ENCODE measurements at places on chromosomes 1 and 21.

DNA sequence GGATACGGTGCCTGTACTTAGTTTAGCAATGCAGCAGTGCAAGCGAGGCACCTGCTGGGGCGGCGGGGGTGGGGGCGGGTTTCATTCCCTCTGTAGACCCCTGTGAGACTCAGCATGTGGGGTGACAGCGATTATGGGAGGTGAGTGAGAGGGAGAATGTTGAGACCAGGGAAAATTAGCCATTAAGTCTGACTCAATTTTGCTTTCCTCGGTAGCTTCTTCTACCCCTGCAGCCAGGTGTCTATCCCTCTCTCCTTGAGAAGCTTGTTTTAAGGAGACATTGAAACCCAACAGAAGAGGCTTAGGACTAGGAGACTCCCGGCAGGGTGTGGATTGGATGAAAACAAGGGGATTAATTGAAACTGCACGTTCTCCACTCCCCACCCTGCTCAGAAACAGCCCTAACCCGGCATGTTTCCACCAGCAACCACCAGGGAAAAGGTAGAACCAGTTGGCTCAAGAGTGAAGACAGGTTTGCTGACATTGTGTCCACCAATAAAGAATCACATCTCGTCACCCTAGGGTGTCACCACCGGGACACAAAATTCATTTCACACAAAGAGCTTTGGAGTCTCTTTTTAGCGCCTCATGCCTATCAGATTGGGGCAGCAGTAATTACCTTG lies 20.6 kb upstream of the ATF3 start:
- DNase-seq = no peak

- DNase-seq = no peak
These were observed 11.2 kb downstream of the RBM15 start for GRCh38 chr1:110350360-110350759.

DNA sequence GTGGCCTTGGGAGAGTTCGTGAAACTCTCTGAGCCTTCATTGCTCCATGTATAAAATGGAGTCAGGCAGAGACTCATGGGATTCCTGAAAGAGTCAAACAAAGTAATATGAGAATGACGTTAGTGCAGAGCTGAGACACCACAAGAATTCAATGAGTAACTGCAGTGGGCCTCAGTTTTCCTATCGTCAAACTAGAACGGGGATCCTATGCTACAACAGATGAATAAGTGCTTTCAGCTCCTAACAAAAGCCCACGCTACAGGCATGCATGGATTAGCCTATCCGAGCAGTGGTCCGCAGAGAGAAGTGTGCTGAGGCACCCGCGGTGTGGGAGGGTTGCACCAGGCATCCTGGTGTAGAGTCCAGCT lies 124.7 kb downstream of the SYF2 start:
- no peak for DNase-seq

DNA sequence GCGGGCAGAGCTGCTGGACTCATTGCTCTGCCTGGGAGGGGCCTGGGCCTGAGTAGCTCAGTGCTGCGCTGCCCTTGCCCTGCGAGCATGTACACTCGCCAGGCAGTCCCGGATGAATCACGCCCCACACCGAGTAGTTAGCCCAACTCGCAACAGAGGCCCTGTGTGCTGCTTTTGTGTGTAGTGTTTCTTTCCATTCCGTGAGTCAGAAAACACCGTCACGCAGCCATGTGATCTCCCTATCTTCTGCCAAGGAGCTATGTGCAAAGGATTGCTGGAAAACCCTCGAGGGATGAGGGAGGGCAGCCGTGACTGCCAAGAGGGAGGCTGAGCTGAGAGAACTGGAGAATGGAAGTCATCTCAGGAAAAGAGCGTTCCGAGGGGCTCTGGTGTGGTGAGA lies 37.3 kb downstream of the NENF start:
- no peak for DNase-seq

DNA sequence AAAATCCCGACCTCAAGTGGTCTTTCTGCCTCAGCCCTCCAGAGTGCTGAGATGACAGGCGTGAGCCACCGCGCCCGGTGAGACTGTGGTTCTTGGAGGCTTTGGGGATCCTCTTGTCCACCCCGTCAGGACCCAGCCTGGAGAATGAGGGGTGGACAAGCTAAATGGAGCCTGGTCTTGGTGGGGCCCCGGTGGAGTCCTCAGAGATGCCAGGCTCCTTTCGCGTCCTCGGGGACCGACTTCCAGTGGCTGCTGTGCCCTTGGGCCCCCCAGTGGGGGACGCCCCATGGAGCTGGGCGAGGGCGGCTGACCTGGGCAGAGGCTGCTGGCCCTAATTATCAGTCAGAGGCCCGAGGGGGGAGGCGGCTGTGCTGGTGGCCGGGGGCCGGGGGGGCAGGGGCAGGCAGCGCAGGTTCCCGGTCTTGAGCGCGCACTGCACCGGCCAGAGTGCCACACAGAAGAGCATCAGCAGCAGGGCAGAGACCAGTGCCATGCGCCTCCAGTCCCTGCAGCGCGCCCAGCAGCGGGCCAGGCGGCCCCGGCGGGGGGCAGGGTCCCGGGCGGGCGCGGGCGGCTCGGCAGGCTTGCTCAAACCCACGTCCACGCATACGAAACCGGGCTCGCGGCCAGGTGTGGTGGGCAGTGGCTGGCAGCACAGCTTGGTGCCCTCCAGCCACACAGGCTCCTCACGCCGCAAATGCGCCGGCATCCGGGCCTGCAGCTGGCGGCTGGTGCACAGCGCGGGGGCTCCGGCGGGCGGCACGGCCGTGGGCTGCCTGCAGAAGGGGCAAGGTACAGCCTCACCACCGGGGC lies 2.4 kb downstream of the RNF223 start:
- DNase-seq = no peak

DNA sequence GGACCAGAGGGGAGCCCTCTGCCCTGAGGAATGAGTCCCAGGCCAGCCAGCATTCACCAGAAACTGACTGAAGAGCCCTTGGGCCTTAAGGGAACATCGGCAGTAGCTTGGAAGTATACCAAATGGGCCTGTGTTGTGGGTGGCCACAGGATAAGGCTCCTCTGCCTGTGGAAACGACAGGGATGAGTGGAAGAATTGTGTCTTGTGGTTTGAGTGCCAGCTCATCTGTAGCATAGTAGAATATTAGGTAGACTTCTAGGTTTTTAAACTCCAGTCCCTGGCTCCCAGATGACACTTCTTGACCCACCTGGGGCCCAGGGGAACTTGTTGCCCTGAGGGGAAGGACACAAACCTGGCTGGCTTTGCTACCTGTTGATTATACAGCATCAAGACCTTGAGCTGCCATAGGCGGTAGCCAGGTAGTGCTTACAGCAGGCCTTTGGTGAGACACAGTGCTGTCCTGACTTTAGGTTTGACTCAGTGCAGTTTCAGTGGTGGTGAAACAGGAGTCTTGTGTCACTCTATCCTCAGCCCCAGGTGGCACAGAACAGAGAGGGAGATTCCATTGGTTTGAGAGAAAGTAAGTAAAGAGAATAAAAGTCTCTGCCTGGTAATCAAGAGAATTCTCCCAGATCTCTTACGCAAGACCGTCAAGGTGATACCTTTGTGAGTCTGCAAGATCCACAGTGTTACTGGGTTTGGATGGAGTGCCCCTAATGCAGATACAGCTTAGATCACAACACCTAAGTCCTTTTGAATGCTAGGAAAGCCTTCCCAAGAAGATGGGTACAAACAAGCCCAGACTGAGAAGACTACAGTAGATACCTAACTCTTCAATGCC lies 50.2 kb downstream of the RABGAP1L start:
- DNase-seq = no peak

Measured in GDM1 (cell line).